ENCODE measurements at places on chromosomes 13 and 19.
A peak's percentile ranks its signal among the peaks of the same experiment; 100 is the strongest.

DNA sequence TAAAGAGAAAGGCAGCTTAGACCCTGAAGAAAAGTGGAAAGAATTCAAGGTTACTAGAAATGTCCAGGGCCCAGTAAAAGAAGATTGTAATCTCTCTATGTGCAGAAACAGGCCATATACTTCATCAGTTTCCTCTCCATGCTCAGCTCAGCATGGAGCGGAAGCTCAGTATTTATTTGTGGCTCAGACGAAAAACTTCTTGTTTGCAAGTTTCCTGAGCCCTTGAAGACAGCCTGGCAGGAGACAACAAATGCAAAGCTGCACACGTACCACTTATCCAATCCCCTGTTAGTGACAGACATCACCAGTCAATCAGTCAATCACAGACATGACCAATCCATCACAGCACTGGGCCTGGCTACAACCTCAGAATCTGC is 8.1 kb upstream of the KLF2 start:
- DNase-seq = no peak

GRCh38 chr19:8423817-8424223 is 10.7 kb downstream of the MARCHF2 start:
- DNase-seq = no peak

DNA sequence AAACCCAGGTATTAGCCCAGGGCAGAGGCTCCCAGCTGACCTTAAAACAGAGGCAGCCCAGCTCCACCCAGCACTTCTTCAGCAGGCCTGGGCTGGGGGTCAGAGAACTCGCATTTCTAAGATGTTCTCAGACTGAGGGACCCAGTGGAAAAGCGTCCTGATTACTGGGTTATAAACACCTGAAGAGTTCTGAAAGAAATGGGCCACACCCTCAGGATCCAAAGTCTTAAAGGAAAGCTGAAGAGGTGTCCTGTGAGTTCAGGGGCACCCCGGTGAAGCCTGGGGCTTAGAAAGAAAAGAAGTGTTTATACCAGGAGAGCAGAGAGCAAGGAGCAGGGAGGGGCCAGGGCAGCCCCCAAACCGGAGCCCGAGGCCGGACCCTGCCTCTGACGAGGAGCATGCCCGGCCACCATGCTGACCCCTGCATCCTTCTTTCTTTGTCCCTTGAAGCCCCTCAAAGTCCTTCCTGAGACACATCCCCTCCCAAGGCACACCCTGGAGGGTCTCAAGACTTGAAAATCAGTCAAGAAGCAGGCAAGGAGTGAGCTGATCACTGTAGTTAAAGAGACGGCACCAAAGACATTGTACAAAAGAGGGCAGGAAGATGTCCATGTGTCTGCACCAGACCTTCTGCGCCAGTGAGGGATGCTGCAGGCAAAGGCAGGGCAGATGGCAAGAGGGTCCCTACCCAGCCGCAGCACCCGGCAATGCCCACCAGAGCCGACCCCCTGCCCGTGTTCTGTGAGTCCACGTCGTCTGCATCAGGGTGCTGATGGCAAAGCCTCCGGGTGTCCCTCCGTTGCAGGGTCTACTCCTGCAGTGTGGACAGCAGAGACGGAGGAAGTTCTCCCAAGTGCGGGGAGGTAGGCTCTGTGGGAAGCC is 10.6 kb upstream of the RAB20 start:
- DNase-seq = no peak

DNA sequence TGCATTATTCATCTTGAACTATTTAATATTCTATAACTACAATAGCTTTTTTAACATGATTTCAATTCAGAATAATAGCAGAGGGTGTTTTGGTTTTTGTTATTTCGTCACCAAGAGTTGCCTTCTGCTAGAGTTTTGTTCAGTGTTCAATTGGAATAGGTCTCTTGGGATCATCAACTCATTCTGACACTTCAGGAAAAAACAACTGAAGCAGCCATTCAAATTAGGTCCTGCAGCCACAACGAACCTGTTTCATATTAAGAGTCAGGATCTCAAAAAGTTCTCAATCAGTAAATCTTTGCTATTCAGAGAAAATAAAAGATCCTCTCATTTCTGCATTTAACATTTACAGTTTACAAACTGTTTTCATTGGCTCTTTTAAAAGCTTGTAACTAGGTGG is 2.4 kb upstream of the CHAMP1 start:
- DNase-seq = no peak

DNA sequence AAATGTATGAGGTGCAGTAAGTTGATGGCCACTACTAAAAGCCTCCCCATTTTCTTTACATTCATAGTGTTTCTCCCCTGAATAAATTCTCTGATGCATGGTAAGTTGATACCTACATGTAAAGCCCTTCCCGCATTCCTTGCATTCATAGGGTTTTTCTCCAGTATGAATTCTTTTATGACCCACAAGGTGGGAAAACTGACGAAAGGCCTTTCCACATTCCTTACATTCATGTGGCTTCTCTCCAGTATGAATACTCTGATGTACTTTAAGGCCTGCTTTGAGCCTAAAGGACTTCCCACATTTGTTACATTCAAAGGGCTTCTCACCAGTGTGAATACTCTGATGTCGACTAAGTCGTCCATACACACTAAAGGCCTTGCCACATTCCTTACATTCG is 20.5 kb downstream of the ZNF607 start:
- no peak for DNase-seq

GRCh38 chr13:51298812-51299211 is 40.7 kb upstream of the SERPINE3 start:
- DNase-seq = no peak

- no peak for DNase-seq
Observed at GRCh38 chr13:85386424-85386823, 412.8 kb downstream of the SLITRK6 start.

DNA sequence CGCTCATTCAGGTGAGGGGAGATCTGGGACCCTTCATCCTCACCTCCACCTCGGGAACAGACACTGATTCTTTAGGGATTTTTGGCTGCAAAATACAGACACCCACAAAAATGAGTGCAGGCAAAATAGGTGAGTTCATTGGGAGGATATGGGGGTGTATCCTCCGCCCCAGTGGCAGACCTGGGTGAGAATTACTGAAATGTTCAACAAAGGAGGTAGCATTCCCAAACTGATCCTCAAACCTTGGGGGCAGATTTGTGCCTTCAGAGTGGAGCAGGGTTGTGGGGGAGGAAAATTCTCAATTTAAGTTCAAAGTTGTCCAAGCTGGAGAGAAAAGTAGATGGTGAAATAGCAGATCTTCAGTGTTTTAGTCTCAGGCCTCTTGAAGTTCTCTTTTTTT is 31.3 kb upstream of the SIN3B start:
- DNase-seq = no peak

DNA sequence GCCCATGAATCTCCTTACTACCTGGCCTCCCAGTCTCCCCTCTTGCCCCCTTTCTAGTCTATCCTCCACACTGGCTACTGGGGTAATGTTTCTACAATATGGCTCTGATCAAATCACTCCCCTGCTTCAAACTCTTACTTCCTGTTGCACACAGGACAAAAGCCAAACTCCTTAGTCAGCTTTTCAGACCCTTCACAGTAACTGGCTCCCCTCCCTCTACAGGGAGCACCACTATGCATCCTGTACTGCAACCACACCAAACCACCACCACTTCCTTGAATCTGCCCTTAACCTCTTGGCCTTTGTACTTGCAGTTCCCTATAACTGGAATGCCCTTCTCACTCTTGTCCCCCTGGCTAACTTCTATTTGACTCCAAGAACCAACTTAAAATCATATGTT is 32.2 kb downstream of the DEDD2 start:
- no peak for DNase-seq

GRCh38 chr13:106468207-106468606 is 67.3 kb downstream of the EFNB2 start:
- DNase-seq = no peak

- DNase-seq = no peak
Observed at GRCh38 chr13:24196593-24197197, 36.2 kb downstream of the SPATA13 start.

- DNase-seq = no peak
Observed at GRCh38 chr19:38915329-38916321, 3.6 kb upstream of the CCER2 start.

DNA sequence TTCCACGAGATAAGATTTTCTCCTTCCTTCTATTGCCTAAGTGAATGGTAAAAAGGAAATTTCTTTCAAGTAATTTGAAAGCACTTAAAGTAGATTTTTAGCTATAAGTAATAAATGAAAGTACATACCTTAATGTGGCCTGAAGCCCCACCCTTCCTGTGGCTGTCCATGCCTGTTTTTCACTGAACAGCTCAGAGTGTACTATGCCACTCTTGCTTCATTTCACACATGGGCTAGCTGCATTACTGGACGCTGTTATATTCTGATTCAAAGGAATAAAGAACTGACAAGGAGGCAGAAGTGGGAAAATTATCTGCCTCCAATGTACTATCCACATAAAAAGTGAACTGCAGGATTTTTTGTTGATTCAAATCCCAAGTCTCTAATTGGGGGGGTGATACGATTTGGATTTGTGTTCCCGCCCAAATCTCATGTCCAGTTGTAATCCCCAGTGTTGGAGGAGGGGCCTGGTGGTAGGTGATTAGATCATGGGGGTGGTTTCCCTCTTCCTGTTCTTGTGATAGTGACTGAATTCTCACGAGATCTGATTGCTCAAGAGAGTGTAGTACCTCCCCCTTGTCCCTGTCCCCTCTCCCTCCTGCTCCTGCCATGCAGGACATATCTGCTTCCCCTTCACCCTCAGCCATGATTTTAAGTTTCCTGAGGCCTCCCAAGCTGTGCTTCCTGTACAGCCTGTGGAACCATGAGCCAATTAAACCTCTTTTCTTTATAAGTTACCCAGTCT is 154.7 kb upstream of the SGCG start:
- DNase-seq = no peak

- no peak for DNase-seq
Observed at GRCh38 chr13:23449398-23450162, 16.1 kb upstream of the SACS start.

GRCh38 chr13:90177512-90177911 is 1170.0 kb upstream of the MIR17HG start:
- DNase-seq = no peak

- no peak for DNase-seq
Observed at GRCh38 chr13:45055902-45056648, 64.2 kb upstream of the GTF2F2 start.

DNA sequence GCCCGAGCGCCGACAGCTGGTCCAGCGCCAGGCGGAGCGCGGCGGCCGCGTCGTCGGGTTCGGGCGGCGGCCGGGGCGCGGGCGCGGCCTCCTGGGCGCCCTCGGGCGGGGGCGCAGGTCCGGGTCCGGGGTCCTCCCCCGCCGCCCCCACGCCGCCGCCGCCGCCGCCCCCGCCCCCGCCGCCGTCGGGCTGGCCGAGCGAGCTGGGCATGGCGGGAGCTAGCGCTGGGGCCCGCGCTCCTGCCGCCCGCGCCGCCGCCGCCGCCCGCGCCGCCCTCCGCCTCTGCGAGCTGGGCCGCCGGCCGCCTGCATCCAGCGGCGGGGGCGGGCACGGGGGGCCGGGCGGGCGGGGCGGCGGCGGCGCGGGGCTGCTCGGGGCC is 287 bp downstream of the MEX3D start:
- no peak for DNase-seq

DNA sequence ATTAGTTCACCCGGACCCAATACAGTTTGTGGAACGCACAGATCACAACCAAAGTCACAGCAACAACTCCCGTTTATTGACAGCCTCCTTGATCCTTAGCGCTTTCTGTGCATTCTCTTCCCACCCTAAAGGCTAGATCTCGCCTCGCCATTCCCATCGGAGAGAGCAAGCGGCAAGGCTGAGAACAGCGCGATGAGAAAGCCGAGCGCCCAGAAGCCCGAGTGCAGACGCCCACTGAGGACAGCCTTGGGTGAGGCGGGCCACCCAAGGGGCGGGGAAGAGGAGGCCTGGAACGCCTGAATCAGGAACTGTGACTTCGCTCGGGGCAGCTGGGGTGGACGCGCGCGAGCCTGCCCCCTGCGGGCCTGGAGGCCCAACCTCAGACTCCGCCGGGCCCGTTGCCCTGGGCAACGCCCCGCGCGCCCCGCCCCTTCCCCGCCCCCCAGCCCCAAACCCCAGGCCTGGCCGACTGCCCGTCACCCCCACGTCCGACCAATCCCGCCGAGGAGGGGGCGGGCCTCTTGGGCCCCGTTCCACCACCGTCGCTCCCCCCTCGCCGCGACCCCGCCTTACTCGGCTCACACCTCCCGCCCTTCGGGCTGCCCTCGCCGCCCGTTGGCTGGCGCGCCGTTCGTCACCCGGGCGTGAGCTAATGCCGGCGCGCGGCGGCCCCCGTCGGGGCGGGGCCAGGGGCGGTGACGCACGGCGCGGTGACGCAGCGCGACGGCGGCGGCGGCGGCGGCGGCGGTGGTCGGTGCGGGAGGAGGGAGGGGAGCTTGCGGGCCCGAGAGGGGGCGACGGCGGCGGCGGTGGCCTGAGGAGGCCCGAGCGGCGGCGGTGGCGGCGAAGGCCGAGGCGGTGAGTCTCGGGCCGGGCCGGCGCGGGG is at the start of gene SAMD4B:
Gene SAMD4B (plus strand): TSS at position 703 of the 886 bp plus-strand sequence. CDS start 14,473 bp downstream, outside the sequence.
- DNase-seq = peak; percentile 99

- DNase-seq = no peak
Observed at GRCh38 chr13:33033986-33034385, 17.8 kb downstream of the KL start.

DNA sequence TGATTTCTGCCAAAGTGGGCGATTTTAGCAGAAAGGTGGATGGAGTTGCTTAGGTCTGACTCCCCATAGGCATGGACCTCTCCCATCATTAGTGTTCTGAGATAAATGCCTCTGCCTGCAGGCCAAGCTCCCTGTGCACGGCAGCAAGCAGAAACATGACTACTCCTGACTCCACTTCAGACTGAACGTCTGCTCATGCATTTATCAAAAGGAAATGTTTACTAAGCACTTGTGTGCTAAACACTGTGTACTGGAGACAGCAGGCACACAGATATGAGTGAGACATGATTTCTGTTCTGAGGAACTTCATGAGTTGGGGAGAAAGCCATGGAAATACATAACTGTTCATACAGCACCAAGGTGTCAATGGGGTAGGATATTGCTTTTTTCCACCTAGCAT is 149.6 kb downstream of the MIPEP start:
- DNase-seq = no peak

DNA sequence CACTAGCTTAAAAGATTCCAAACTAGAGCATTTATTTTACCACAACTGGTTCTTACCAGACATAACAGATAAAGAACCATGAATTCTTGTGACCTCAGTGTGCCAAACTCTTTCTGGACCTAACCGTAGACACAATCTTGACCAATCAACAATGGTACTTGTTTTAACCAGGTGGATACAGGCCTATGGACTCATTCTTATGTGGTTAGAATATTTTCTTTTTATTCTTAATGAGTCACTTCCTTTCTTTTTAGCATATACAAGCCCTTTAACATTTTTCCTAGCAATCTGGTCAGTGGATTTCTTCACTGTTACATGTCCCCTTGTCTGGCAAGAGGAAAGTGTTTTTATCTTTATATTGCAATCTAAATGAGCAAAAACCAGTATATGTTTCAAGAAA is 792.1 kb upstream of the SPRY2 start:
- no peak for DNase-seq

GRCh38 chr13:62846302-62846701 is 1430.7 kb upstream of the PCDH20 start:
- no peak for DNase-seq

- no peak for DNase-seq
Observed at GRCh38 chr13:35881360-35881759, 249.8 kb downstream of the DCLK1 start.
